ENCODE measurements at places on chromosomes 5 and 9.

- DNase-seq: no peak
Observed at GRCh38 chr9:90995516-90995915, 193.9 kb downstream of the SYK start.

- no peak for DNase-seq
Observed at GRCh38 chr5:377326-377981, 55.9 kb downstream of the AHRR start.

GRCh38 chr5:151146061-151146460 lies 11.5 kb downstream of the ANXA6 start:
- no peak for DNase-seq

DNA sequence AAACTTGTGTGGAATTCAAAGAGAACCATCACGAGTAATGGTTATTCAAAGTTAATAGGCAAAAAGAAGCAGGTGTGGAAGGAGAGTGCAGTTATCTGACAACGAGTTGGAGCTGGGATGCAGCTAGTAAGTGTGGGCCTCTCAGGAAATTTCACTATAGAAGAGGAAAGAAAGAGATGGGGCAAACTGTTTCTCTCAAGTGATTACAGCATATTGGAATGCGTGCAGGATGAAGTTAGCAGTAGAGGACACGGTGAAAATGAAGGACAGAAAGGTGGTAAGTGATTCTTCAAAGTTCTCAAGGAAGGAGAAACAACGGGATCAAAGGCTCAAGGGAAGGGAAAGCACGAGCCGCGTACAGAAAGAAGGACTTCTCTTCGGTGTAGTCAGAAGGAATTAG lies 84.0 kb downstream of the ADAMTS12 start:
- DNase-seq: no peak

GRCh38 chr5:168269937-168270330 lies 21.5 kb upstream of the WWC1 start:
- DNase-seq: peak; percentile 28

DNA sequence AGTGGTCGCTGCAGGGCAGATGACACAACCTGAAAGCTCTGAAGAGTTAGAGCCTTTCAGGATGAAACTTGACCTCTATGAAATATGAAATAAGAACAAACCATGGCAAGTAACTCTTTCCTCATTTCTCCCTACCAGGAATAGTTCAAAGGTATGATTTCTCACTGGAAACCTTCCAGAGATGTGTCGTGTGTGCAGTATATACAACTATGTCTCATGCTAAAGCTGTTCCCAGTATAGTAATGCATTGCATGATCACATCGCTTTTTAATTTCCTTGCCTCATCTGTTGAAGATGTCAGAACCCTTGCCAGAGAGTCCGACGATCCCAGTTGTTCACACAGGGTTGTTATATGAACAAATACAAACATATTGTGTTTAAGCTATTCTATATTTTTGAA lies 45.8 kb upstream of the RGMB start:
- DNase-seq: no peak

DNA sequence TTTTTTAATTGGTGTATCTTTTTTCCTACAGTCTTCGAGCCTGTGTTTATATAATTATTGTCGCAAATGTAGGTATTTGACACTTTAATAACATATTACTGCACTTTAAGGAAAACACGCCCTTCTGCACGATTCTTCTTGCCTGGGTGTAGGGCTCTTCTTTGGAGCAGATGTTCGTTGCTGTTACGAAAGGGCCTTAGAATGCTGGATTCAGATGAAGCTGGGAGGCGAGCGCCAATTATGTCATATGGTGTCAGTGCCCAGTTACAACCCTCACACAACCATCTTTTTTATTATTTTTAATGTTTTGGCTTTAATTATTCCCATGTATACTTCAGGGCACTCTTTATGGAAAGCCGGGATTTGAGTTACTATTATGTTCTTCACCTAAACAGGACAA lies 553.0 kb downstream of the EBF1 start:
- DNase-seq: no peak

- no peak for DNase-seq
Observed at GRCh38 chr5:177301503-177302165, 1.9 kb downstream of the RAB24 start.

- DNase-seq: no peak
Observed at GRCh38 chr9:89953824-89954615, 349.2 kb downstream of the GADD45G start.

DNA sequence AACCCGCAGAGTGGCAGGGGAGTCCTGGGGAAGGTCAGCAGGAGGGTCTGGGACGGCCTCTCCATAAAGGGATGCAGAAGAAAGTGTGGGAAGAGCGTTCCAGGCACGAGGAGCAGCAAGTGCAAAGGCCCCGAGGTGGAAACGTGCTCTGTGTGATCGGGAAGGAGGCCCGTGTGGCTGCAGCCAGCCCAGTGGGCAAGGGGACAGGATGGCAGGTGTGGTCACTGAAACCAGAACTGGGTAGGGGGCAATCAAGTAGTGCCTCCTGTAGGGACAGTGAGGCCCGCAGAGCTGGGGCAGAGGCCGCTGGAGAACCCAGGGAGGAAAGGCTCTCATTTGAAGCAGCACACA lies 16.3 kb upstream of the LAMC3 start:
- no peak for DNase-seq

DNA sequence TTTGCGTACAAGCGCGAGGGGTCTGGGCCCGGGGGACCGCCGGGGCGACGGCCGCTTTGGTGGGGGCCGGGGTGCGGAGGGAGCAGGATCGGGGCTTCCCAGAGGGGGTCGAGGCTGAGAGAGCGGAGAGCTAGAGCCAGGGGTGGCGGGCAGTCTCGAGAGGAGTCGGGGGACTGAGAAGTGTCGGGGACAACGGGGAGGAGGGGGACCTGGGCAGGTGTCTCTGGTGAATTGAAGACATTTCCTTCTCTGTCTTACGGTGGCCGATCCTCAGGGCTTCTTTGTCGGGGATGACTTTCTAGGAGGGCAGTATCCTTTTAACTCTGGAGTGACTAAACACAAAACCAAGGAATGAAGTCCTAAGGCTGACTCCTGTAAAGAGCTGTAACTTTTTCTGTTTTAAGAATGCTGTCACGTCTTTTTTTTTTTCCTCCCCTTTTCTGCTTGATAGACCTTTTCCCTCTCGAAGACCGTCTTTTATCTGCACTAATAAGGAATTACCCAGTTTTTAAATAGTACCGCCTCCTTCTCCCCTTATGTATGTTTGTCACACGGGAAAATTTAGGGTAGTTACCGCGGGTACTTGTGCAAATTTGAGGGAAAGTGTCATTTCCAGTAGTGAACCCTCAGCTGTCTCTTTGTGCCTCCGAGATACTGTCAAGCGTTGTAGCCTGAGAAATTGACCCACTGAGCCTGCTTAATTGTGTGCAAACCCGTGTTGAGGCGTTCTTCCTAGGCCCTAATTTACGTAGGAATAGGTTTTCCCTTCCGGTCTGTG lies 822 bp downstream of the DENND4C start:
- DNase-seq: peak; percentile 19

DNA sequence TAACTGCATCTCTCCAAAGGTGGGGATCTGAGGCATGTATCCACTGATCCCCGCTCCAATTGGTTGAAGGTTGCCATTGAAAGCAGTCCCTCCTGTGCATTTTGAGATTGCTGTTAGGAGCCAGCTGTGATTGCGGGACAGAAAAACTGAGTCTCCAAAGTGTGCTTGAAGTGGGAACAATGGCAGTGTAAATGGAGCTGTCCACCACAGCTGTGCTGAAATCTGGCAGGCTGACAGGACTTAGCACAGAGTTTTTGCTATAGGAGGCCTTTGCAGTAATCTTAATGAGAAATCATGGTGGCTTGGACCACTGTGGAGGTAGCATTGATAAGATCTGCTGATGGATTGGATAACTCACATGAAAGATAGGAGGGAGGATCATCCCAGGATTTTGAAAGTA lies 3.3 kb downstream of the RNF20 start:
- no peak for DNase-seq

DNA sequence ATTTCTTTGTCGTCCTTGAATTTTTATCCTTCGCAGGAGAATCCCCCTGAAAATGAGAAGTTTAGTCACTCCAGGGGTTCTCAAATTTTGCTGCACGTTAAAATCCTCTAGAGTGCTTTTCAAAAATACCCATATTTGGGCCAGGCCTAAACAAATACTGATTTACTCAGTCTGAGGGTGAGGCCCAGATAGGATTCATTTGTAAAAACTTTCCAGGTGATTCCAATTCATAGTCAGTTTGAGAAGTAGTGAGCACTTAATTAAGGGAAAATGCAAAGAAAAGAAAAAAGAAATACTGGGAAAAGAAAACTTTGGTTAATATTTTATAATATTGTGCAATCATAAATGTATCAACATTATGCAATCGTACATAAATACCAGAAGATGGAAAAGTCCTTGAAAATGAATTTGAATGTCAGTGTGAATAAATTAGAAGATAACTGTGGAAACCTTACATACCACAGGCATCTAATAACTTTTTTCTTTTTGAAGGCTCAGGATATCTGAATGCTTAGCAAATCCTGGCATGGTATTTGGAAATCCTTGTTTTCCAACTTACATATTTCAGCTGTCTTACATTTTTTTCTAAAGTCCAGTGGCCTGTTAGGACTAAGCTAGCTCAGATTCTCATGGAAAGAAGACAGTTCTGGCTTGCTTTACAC lies 116.5 kb upstream of the DAPK1 start:
- no peak for DNase-seq

- DNase-seq: peak; percentile 17
Observed at GRCh38 chr5:154642499-154643245, 112.5 kb upstream of the LARP1 start.

- no peak for DNase-seq
Observed at GRCh38 chr9:134389642-134390041, 63.4 kb downstream of the RXRA start.

GRCh38 chr5:3025392-3025791 lies 273.9 kb upstream of the IRX2 start:
- DNase-seq: no peak

- no peak for DNase-seq
Observed at GRCh38 chr9:36625006-36625615, 52.4 kb downstream of the MELK start.

DNA sequence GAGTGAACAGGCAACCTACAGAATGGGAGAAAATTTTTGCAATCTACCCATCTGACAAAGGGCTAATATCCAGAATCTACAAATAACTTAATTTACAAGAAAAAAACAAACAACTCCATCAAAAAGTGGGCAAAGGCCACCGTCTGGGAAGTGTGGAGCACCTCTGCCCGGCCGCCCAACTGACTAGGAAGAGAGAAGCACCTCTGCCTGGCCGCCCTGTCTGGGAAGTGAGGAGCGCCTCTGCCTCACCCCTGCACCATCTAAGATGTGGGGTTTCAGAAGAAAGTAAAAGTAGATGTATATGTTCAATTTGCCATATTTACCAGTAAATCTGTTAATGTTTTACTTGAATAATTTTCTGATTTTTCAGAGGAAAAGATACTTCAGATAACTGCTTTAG lies 108.1 kb upstream of the TMEM161B start:
- DNase-seq: no peak

- no peak for DNase-seq
Observed at GRCh38 chr5:119274767-119275130, 81.1 kb upstream of the TNFAIP8 start.

DNA sequence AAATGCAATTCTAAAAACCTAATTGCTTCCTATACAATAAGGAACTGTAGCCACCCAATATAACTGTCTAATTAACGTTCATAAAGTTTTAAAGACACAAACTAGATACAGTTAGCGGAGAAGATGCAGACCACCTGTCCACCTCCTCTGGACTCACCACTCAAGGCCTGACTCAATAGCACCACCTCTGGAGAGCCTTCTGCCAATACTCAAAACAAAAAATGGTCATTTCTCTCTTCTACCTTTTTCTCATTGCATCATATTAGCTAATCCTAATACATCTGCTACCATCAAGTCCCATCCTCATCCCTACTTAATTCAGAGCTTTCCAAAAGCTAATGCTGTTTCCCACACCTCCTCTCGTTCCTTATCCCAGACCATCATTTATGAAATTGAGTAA lies 159.9 kb downstream of the MLLT3 start:
- no peak for DNase-seq

GRCh38 chr9:91331849-91332248 lies 29.9 kb downstream of the AUH start:
- DNase-seq: no peak

DNA sequence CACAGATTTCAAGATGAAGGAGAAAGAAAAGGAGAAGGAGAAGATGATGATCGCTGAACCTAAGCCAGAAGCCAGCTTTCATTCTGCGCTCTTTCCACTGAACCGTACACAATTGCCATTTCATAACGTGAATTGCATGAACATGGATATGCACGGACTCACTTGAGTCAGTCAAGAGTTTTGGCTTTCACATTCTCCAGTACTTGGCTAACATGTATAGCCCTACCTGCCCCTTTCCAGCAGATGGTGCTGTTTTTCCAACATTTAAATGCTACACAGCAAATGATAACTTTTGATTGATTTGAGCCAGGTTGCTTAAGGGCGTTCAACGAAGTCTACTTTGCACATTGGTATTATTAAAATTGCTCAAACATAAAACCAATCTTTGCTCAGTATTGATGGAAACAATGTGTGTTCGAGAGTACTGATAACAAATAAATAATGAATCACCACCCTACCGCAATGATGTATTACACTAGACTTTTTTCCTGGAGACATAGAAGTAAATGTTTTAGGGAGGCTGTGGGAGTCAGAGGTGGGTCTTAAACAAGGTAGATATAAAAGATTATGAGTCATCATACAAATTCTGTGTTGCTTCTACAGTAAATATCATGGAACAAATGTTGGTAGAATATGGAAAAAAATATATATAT lies 196.4 kb downstream of the TRPM3 start:
- peak; percentile 13 for DNase-seq

DNA sequence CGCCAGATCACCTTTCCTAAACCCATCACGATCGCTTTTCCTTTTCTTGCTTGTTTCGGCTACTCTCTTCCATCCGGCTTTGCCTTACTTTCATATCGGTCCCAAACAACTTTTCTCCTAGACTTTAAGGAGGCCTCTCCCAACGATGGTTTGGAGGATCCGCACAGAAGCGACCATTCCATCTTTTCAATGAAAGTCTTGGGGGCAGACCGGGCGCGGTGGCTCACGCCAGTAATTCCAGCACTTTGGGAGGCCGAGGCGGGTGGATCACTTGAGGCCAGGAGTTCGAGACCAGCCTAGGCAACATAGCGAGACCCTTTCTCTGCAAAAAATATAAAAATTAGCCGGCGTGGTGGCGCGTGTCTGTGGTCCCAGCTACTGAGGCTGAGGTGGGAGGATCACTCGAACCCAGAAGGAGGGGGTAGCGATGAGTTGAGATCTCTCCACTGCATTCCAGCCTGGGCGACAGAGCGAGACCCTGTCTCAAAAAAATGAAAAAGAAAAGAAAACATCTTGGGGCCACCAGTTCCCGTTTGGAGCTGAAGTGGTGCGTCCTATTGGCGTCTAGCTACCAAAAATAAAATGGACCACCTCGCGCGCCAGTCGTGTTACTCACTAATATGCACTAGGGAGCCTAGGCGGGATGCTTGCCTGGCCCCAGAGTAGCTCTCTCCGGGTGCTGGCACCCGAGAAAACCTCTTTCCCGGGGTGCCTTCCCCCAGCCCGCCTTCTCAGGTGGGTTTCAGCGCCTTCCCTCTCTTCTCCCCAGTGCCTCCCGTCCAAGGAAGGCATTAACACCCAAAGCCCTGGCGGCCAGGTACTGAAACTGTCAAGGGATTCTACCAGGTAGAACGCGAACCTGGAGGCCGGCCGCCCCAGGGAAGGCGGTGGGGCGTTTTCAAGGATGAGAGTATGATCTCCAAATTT lies 800 bp upstream of the AP3B1 start:
- no peak for DNase-seq

GRCh38 chr9:76374783-76375559 lies 19.3 kb downstream of the RFK start:
- DNase-seq: no peak

Data from NCI-H1694 treated with DMSO at 0.1 percent for 48 hours (cell line).